AG09319 (cell line): ENCODE measurements at places on chromosomes 4 and X.

DNA sequence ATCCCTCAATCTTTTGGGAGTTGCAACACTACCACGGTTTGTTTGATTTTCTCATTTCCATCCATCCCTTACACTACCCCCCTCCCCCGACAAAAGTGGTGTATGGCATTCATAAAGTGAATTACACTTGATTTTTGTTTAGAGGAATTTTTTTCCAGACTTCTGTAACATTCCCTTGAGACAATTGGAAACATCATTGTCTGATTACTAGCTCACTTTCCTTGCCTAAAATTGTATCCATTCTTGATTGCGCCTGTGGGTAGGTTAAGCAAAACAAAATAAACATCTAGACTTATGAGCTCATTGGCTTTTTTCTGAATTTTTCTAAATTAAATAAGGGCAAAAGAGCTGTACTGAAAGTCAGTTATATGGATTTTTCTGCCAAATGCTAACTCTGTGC, 3.5 kb downstream of the GPC3 start:
- DNase-seq = peak; percentile 60

GRCh38 chr4:186481998-186482790, 73.2 kb downstream of the MTNR1A start:
- no peak for DNase-seq

- no peak for DNase-seq
Measured at GRCh38 chr4:121189326-121190215, 25.4 kb upstream of the TNIP3 start.

DNA sequence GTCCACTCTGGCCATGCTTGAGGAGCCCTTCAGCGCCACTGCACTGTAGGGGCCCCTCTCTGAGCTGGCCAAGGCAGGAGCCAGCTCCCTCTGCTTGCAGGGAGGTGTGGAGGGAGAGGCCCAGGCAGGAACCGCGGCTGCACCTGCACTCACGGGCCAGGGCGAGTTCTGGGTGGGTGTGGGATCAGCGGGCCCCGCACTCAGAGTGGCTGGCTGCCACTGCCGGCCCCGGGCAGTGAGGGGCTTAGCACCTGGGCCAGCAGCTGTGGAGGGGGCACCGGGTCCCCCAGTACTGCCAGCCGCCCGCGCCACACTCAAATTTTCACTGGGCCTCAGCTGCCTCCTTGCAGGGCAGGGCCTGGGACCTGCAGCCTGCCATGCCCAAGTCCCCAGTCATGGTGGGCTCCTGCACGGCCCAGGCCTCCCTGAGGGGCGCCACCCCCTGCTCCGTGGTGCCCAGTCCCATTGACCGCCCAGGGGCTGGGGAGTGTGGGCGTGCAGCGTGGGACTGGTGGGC, 347.2 kb upstream of the SPOCK3 start:
- no peak for DNase-seq

DNA sequence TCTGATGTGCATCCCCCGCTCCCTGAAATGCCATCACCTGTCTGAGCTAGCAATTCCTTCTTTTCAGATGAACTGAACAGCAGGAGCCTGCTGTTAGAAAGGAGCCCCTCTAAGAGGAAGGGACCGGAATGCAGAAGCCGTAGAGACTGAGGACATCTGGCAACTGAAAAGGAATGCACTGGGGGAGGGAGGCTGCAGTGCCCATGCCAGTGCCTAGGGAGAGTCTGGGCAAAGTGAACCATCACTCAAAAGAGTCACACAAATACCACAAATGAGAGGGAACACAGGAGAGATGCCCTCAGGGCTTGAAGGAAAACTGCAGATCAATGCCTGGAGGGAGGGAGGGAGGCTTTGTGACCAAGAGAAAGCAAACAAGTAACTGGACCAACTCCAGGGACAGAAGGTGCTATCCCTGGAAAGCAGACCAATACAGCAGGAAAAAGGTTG, 93.9 kb upstream of the CBR4 start:
- DNase-seq = no peak

DNA sequence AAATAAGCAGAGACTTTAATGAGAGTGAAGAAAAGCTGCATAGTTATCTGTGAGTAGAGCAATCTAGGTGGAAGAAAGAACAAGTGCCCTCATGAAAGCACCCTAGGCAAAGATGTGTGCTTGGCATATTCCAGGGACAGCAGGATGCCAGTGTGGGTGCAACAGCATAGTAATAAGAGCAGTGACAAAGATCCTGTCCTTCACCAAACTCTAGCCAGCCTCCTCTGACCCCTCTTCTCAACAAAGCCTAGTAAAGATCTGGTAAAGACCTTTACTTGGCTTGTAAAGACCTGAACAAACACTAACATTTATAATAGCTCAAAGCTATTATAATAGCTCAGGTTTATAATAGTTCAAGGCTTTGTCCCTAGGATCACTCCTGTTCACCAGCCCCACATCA, 735.4 kb downstream of the PCDH7 start:
- DNase-seq = no peak

DNA sequence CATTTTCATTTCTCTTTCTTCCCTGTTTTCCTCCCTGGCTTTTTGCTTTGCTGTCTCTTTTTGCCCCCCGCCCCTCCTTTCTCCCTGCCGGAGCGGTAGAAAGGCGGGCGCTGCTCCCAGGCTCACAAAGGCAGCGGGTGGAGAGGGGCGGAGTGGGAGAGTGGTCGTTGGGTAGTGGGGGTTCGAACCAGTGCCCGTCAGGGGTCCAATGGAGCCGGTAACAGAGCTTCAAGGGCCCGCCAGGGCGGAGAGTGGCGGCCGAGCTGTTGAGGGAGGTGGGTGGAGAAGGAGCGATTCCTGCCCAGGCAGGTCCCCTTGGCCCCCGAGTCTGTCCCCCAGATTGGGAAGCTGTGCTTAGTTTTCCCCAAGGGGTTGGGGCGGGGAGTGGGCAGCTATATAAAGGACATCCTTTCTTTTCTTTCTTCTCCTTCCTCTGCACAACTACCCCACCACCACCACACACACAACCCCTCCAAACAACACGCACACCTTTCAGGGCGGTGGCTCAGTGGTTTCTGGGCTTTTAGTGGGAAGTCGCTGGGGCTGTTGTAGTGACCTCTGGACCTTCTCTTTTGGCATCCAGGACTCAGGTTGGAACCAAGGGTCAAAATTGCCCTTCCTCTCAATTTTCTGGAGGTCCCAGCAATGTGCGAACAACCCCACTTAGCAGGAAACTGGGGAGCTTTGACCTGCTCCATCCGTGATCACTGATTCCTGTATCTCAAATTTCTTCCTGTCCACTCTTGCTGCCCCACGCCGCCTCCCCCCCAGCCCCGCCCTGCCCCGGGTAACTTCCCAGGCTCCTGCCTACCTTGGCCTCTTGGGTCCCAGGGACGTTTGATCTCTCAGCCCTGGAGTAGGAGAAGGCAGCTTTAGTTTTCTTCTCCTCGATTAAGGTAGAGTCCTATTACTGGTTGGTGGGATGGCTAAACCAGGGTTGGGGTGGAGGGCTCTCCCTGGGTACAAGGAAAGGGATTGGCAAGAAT, 1.9 kb downstream of the EFNB1 start:
- no peak for DNase-seq

DNA sequence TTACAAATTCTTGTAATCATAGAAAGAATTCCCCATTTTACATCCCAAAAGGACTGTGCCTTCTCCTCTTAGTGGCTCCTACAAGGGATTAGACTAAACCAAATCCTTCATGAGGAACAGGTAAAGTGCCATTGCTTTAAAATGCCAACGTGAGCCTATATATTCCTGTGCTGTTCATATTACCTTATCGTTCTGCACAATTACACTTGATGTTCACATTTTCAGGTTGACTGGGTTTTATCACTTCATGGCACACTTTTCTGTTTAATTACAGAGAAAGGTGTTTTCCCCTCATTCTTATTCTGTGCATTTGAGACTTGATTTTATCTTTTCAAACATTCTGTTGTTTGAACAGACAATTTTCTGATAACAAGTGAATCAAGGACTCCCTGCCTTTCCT, 645.6 kb upstream of the FTHL17 start:
- DNase-seq = no peak

DNA sequence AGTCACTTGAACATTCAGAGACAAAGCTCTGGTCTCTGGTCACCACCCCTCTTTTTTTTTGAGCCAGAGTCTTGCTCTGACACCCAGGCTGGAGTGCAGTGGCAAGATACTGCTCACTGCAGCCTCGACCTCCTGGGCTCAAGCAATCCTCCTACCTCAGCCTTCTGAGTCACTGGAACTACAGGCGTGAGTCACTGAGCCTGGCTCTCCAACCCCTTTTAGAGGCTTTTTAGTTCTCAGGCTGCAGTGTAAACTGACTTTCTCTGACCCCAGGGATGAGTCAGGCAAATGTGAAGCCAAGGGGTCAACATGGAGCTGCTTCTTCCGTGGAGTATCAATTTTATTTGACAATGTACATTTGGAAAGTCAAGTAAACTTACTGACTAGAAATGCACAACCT, 229.2 kb downstream of the PTTG2 start:
- DNase-seq = no peak

- no peak for DNase-seq
Measured at GRCh38 chr4:8345053-8345945, 75.7 kb downstream of the HTRA3 start.

- DNase-seq = no peak
Measured at GRCh38 chr4:168666531-168666930, 169.7 kb downstream of the PALLD start.
